ENCODE measurements at places on chromosomes 7 and 10. TPM values are rescaled to one million over a fixed set of nuclear protein-coding genes. Genes with fewer than 3 reads are reported as not detected.

ZNF467 gene
- 3.2 TPM for total RNA-seq

KRIT1 gene
- 69.4 TPM for total RNA-seq

HDAC9 gene
- total RNA-seq, result 68.3 TPM

CCDC3 gene
- total RNA-seq, result 16.6 TPM

DEPP1 gene
- total RNA-seq, result 6.2 TPM

TRA2A gene
- total RNA-seq, result 63.4 TPM

HMX2 gene
- 0.92 TPM for total RNA-seq

CTAGE8 gene
- total RNA-seq, result not detected

MOGAT3 gene
- total RNA-seq, result not detected

SPDYE6 gene
- not detected for total RNA-seq

CFAP70 gene
- 6.0 TPM for total RNA-seq

IGFBP3 gene
- total RNA-seq, result 7.2 TPM

LMOD2 gene
- not detected for total RNA-seq

MLXIPL gene
- 0.69 TPM for total RNA-seq

NPC1L1 gene
- not detected for total RNA-seq

PRSS37 gene
- total RNA-seq, result not detected

TWIST1 gene
- 1.6 TPM for total RNA-seq

LRRD1 gene
- total RNA-seq, result 0.92 TPM

ZNF804B gene
- 8.3 TPM for total RNA-seq

LARP4B gene
- total RNA-seq, result 37.6 TPM

PPP1R17 gene
- 2.8 TPM for total RNA-seq

OR2A42 gene
- total RNA-seq, result under 0.01 TPM

DNAJC1 gene
- total RNA-seq, result 19.4 TPM

ABCB4 gene
- total RNA-seq, result 2.3 TPM

MYOF gene
- total RNA-seq, result 5.5 TPM

CTBP2 gene
- 44.1 TPM for total RNA-seq

NUTM2A gene
- 2.3 TPM for total RNA-seq

GSTO2 gene
- total RNA-seq, result 6.7 TPM

FBXL13 gene
- total RNA-seq, result 18.5 TPM

ZNF488 gene
- total RNA-seq, result 1.6 TPM

CPN1 gene
- not detected for total RNA-seq
